HS-27A (cell line): ENCODE measurements at places on chromosomes 7 and 10.

- no peak for DNase-seq
Measured at GRCh38 chr7:128114806-128115205, 83.6 kb upstream of the LRRC4 start.

GRCh38 chr7:20208651-20209307, 8.4 kb downstream of the MACC1 start:
- DNase-seq: no peak

DNA sequence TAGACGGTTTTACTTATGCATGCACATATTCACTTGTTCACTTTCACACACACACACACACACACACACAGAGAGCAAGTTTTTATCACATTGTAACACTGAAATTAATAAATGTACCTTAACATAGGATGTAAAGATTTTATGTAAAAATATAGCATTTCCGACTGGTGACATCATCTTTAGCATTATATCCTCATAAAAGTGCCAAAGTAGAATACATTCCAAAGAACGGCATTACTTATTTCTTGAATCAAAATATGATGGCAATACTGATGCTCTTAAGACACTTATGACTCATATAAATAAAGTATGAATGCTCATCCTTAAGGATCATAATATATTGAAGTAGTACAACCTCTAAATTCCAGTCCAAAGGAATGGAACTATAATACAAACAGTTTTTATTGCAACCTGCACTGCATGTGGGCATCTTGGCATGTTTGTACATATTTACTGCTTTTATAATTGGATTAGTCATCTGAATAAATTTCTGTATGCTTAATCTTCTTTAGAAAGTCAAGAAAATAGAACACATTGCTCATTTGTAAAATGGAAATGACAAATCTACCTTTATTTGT, 290.0 kb upstream of the SEMA3A start:
- no peak for DNase-seq

DNA sequence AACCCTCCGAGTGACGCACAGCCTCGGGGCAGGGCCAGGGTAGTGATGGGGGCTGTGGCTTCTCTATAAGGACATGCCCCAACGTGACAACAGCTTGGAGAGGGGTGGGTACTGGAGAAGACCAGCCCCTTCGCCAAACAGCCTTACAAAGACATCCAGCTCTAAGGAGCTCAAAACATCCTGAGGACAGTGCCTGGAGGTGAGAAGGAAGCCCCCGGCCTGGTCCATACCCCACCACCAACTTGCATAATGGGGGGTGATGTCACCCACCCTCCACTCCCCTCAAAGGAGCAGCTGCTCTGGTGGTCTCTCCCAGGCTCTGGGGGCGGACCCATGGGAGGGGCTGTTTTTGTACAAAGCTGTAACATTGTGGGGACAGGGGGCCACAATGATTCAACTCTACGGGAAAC, 15.1 kb downstream of the PRSS2 start:
- no peak for DNase-seq

DNA sequence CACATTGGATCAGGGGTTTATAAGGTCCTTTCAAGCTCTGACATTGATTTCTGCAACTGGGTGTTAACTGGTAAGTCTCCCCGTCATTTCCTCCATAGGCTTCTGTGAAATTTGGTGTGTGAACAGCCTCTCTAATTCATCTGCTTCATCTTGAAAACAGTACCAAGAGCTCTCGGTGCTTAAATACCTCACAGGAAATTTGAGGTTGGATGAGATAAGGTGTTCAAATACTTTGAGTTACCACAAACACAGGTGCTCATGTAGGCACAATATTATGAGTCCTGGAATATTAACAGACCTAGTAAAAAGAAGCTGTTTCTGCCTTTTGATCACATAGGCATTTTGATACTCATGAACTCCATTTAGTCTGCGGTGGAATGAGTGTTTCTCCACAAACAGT, 85.2 kb downstream of the RTKN2 start:
- no peak for DNase-seq

GRCh38 chr7:102322202-102322715, 34.0 kb downstream of the SPDYE6 start:
- DNase-seq: no peak
